Hematopoietic multipotent progenitor cell (in vitro differentiated cells): ENCODE measurements at places on chromosomes 4 and X. TPM values are rescaled to one million over a fixed set of nuclear protein-coding genes. Genes with fewer than 3 reads are reported as not detected.

- DNase-seq = no peak
Measured at GRCh38 chr4:39565878-39566600, 38.8 kb upstream of the UGDH start.

DNA sequence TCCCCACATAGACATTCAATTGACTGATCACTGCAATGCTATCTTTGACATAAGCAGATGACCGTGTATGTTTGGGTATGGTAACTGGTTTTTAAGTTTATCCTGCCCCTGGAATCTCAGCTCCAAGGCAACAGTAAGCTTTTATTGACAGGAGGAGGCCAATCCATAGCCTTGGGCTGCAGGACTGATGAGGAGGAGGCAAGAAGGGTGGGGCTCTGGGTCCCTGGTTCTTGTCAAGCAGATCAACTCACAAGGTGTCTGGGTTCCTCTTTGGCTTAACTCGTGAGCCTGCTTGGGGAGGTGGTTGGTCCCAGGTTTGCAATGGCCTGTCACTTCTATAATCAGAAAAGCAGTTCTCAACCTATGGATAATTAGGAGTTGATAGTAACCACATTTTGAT lies 113.2 kb upstream of the STX18 start:
- DNase-seq = no peak

GPM6B gene
- 0.81 TPM for total RNA-seq

GRCh38 chrX:129404670-129405008 lies 118.7 kb downstream of the SMARCA1 start:
- no peak for DNase-seq

DNA sequence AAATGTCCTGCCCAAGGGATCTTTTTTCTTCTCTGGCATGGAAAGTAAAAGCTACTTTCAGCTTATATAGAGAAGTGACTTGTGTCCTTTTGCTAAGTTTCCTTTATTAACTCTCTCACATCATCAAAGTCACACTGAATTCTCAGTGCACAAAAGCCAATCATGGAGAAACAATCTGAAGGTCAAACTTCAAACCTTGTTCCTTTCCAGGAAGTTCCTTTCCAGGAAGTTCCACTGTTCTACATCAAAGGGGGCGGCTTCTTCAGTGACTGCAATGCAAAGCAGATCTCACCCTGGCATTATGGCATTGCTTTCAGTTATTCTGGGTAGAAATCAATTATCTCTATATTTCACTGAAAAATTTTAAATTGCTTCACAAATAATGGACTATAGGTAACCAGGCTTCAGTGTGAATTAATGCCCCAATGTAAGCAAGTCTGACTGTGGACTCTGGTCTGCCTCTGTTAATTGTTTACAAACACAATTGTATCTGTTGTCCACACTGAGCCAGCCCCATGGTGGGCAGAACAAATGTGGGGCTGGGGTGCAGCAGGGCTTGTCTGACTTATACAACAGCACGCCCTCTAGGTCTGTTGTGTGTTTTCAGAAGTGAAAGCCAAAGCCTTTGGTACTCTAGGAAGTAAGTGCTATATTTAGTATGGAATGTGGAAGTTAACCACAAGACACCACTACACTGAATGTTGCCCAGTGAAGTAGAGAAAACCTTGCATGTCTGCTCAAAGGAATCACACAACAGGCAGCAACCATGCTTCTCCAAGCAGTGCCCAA lies 98.8 kb downstream of the CDS1 start:
- no peak for DNase-seq
